Fibroblast of the aortic adventitia (primary cell): ENCODE measurements at places on chromosomes 1 and 21. TPM values are rescaled to one million over a fixed set of nuclear protein-coding genes. Genes with fewer than 3 reads are reported as not detected.
A peak's percentile ranks its signal among the peaks of the same experiment; 100 is the strongest.

The RYR2 gene
- total RNA-seq, result 0.25 TPM in 1 of 2 replicates, not detected in the other

- DNase-seq, result peak; percentile 22
These were observed 52.8 kb upstream of the ADGRL4 start for GRCh38 chr1:79059341-79059740.

GRCh38 chr1:185720633-185721272, 13.4 kb upstream of the HMCN1 start:
- DNase-seq, result peak; percentile 97

The MIXL1 gene
- total RNA-seq, result not detected in 2 replicates

DNA sequence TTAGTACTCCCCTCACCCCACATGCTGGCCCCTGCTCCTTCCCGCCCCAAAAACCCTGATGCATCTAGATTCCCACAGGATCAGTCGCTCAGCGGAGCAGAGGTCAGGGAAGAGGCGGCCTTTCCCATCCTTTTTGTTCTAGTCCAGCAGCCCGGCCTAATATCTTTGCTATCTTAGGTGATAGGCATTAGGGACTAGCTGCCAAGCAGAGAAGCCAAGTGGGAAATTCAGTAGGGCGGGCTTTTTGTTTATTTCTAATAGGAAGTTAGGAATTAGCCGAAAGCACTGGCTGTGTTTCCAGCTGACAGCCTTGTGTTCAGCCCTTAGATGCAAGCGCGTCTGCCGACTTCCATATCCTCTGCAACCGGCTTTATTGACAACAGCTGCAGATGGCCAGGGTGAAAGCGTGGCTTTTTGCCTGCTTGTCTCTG, 59.0 kb upstream of the BCAR3 start:
- DNase-seq, result peak; percentile 36

DNA sequence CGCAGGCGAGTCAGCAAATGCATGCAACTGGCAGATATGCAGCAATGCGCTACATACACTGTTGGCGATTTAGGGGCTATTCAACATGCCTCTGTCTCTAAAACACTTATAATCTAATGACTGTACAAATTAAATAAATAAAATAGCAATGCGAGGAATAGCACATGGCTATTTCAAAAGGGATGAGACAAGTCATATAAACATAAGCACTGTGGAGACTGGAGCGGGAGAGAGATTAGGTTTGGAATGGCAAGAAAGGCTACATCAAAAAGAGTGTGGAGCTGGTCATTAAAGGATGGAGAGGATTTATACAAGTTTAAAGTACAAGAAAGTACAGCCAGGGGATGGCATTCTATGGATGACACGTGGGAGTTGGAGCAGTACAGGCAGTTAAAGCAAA, 523.5 kb upstream of the CAMK1G start:
- no peak for DNase-seq

- DNase-seq, result no peak
These were observed 57.5 kb upstream of the KIAA0040 start for GRCh38 chr1:175250027-175250426.

GRCh38 chr21:25733859-25734653, 648 bp downstream of the ATP5PF start:
- DNase-seq, result peak; percentile 38

- no peak for DNase-seq
These were observed 183.0 kb downstream of the ETS2 start for GRCh38 chr21:38988509-38989378.

The C1orf141 gene
- 0.65 TPM in 1 of 2 replicates, not detected in the other for total RNA-seq

DNA sequence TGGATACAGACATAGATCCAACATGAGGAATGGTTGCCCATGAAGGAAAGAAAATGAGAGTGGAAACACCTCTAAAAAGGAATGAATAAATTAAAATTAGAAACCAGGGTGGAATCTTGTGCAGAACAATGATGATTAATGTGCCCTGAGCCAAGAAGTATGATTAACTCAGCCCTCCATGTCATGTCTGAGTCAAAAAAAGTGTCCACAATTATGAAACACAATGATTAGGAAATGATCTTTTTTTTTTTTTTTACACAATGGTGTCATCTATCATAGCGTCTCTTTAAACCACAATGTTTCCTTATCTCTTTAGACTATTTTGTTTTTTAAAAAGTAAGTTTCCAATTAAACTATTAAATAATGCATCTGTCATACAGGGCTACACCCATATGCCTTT, 78.9 kb upstream of the RAB4A start:
- DNase-seq, result peak; percentile 81

GRCh38 chr1:169491845-169492281, 6.1 kb upstream of the SLC19A2 start:
- no peak for DNase-seq

The CASQ2 gene
- total RNA-seq, result not detected in 2 replicates

DNA sequence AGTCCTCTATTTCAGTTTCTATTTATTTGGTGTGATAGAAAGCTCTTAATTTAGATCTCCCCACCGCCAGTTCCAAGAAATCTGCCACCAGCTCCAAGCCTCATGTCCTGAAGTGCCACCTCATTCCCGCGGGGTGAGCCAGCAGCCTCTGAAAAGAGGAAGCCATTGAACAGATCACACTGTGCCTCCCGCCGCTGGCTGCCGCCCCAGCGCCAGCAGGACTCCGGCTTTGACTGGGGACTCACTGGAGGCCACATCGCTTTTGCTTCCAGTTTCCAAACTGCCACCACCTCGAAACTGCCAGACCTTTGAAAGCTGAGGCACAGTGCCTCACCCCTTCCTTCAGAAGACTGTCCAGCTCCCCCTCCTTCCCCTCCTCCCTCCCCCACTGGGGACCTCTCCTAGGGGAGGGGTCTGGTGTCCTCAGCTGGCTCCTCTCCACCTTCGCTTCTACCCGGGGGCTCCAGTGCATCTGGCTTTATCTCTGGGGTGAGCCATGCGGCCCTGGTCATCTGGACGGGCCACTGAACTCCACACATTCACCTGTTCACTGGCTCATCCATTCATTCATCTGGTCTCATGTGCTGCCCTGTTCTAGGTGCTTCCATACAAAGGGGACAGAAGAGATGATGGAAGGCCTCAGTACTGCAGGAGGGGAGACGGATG, 58.9 kb downstream of the VPS26C start:
- DNase-seq, result no peak

- no peak for DNase-seq
These were observed 27.2 kb downstream of the RGS1 start for GRCh38 chr1:192602757-192603156.
